ENCODE measurements at places on chromosomes 5 and 9.
A peak's percentile ranks its signal among the peaks of the same experiment; 100 is the strongest.

- no peaks in the 10 kb centered on the region for H3K36me3 ChIP-seq
- H3K27me3 ChIP-seq = peaks cover 3% of the 10 kb centered on the region
- H3K27ac ChIP-seq = no peak overlapping the region
- H3K4me1 ChIP-seq = peaks cover 14% of the 10 kb centered on the region
- no peak for DNase-seq
- H3K4me3 ChIP-seq = no peak overlapping the region
These were observed 394.8 kb downstream of the NR2F1-AS1 start for GRCh38 chr5:93186076-93186682.

- H3K36me3 ChIP-seq = no peaks in the 10 kb centered on the region
- peaks cover 67% of the 10 kb centered on the region for H3K27me3 ChIP-seq
- peak; percentile 66 for DNase-seq
These were observed 55.0 kb upstream of the TRPC7 start for GRCh38 chr5:136420168-136420898.

GRCh38 chr5:172999372-172999973, 15.9 kb downstream of the ATP6V0E1 start:
- DNase-seq = no peak
- peaks cover 3% of the 10 kb centered on the region for H3K27me3 ChIP-seq
- no peak overlapping the region for H3K27ac ChIP-seq
- peaks cover 21% of the 10 kb centered on the region for H3K4me1 ChIP-seq

DNA sequence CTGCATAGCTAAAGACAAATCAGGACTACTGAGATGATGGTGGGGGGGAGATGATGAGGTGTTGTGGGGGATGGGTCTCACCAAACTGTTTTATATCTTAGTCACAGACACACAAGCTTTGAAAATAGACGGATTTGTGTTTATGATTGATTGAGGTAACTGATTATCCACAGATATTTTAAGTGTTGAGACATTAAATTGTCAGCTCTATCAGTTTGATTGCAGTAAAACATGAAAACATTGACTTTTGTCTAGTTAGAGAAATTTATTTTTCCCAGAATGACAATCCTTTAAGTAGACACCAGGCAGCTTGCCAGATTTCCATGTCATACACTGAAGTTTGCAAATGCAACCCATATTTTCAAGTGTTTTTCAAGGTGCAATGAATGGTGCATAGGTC, 149.8 kb downstream of the NR2F1-AS1 start:
- peaks cover 3% of the 10 kb centered on the region for H3K27me3 ChIP-seq
- peaks cover 86% of the 10 kb centered on the region for H3K4me1 ChIP-seq
- H3K36me3 ChIP-seq = peaks cover 29% of the 10 kb centered on the region
- no peak for DNase-seq
- no peak overlapping the region for H3K4me3 ChIP-seq

GRCh38 chr9:15243081-15243480, 63.9 kb downstream of the TTC39B start:
- no peak overlapping the region for H3K4me3 ChIP-seq
- H3K36me3 ChIP-seq = peaks cover 14% of the 10 kb centered on the region
- no peak for DNase-seq
- H3K4me1 ChIP-seq = no peaks in the 10 kb centered on the region
- no peak overlapping the region for H3K27ac ChIP-seq
- peaks cover 5% of the 10 kb centered on the region for H3K27me3 ChIP-seq

- H3K4me1 ChIP-seq = peaks cover 39% of the 10 kb centered on the region
- no peaks in the 10 kb centered on the region for H3K36me3 ChIP-seq
- peaks cover 4% of the 10 kb centered on the region for H3K27me3 ChIP-seq
- DNase-seq = no peak
These were observed 572.1 kb downstream of the TLE4 start for GRCh38 chr9:80143899-80144298.

- peak; percentile 49 for DNase-seq
- peak overlapping the region; percentile 44 for H3K4me3 ChIP-seq
- peaks cover 23% of the 10 kb centered on the region for H3K27me3 ChIP-seq
- no peaks in the 10 kb centered on the region for H3K36me3 ChIP-seq
These were observed 169.6 kb upstream of the SMIM23 start for GRCh38 chr5:171615705-171616640.

GRCh38 chr5:6717687-6718086, 4.5 kb downstream of the TENT4A start:
- H3K4me3 ChIP-seq = peak overlapping the region; percentile 54
- peaks cover 79% of the 10 kb centered on the region for H3K4me1 ChIP-seq
- no peaks in the 10 kb centered on the region for H3K27me3 ChIP-seq
- peaks cover 13% of the 10 kb centered on the region for H3K36me3 ChIP-seq
- H3K27ac ChIP-seq = no peak overlapping the region
- DNase-seq = no peak

GRCh38 chr5:153827397-153827796, 211.3 kb downstream of the FAM114A2 start:
- no peak for DNase-seq
- no peaks in the 10 kb centered on the region for H3K36me3 ChIP-seq
- H3K27ac ChIP-seq = no peak overlapping the region
- H3K4me1 ChIP-seq = peaks cover 33% of the 10 kb centered on the region
- no peak overlapping the region for H3K4me3 ChIP-seq
- peaks cover 7% of the 10 kb centered on the region for H3K27me3 ChIP-seq

All from nephron progenitor cell (in vitro differentiated cells).